ENCODE measurements at places on chromosomes 4 and X.
A peak's percentile ranks its signal among the peaks of the same experiment; 100 is the strongest.

DNA sequence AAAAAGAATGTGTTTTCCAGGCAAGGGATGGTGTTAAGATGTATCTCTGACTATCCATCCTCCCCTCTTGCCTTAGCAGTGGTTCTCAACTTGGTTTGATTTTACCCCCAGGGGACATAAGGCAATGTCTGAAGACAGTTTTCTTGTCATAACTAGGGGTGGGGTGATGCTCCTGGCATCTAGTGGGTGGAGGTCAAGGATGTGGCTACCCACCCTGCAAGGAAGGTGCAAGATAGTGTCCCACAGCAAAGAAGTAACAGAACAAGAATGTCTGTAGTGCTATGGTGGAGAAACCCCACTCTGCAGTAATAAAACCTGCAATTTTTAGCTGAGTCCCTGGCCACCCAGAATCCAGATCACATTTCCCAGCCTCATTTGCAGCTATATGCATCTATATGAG is 81.2 kb upstream of the TBL1X start:
- ATAC-seq = no peak

DNA sequence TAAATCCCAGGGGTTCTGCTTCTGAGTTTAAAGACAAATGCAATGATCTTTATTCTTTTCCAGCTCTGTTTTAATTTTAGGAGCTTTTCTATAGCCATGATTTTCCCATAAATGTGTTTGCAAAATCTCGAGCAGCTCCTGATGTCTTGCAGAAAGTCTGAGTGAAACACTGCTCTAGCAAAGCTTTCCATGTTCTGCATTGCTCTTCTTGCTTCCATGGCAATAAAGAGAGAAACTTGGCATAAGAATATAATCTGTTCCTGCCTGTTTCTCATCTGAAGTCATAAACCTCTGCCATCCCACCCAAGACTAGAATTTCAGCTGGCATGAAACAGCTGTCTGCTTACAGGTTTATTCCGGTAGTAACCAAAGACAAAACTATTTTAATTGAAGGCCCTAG is 254.5 kb downstream of the SPRY1 start:
- no peak for ATAC-seq

- ATAC-seq = peak; percentile 96
Measured at GRCh38 chrX:86047174-86047935, at the start of gene CHM. Gene CHM (minus strand): TSS chrX:86047558. CDS start chrX:86047532, 26 bp downstream.

GRCh38 chr4:184309241-184310170 is 91.8 kb upstream of the ENPP6 start:
- no peak for ATAC-seq

- ATAC-seq = no peak
Measured at GRCh38 chr4:138488533-138488932, 246.4 kb upstream of the SLC7A11 start.

DNA sequence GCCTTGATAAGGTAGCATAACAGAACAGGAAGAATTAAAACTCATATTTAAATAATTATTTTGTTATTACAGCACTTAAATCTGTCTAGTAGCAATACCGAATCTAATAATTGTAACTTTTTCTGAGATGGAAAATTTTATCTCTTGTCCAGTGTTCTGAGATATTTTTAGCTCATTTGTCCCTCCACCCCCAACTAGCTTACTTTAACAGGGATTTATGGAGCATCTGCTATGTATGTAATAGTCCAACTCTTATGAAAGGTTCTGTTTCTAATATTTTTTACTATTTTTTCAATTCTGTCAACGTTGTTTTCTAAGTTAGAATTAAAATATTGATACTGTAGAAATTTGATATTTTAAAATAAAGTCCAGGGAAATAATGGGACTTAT is 38.2 kb upstream of the NUDT6 start:
- no peak for ATAC-seq

DNA sequence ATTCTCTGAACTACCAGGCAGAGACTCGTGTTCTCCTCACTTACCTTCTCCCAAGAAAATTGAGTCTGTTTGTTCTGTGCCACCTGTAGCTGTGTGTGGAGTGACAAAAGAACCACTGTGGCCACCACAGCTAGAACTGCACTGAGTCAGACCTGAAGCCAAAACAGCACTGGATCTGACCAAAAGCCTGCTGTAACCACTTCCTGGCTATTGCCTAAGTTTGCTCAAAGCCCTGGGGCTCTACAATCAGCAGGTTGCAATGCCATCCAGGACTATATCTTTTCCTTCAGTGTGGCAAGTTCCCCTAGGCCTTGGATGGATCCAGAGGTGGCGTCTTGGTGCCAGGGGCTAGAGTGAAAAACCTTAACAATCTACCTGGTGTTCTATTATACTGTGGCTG is 449.1 kb downstream of the FAM133A start:
- no peak for ATAC-seq

- no peak for ATAC-seq
Measured at GRCh38 chr4:23022032-23022431, 329.3 kb downstream of the GBA3 start.

- peak; percentile 85 for ATAC-seq
Measured at GRCh38 chrX:69538321-69538876, 34.3 kb downstream of the NALF2 start.

DNA sequence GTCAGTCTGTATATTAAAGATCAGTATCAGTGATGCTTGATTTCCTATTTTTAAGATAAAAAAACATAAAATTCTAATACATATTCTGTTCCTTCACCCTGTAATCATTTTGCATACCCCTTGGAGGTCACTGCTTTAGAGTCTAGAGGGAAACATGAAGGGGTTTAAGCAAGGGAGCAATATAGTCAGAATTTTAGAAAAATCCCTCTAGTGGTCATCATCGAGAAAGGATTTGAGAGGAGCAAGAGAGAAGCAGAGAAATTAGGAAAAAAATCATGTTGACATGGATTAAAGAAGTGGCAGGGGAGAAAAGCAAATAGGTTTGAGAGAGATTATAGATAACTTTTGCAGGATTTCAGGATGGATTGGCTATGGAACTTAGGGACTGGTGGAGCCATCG is 11.1 kb downstream of the APEX2 start:
- ATAC-seq = no peak

GRCh38 chrX:130555341-130555740 is 153.6 kb downstream of the RBMX2 start:
- no peak for ATAC-seq

DNA sequence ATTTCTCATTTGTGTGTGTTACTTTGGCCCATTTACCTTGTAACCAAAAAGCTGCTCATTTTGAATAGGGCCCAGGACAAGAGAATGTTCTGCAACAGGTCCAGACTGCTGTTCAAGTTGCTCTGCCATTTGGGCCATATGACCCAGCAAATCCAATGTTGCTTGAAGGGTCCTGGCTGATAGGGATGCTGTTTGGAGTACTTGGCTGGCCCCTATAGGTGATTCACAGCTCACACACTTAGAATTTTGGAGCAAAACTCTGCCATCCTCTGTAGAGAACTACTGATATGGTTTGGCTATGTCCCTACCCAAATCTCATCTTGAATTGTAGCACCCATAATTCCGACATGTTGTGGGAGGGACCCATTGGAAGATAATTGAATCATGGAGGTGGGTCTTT is 131.5 kb downstream of the AASDH start:
- ATAC-seq = no peak

DNA sequence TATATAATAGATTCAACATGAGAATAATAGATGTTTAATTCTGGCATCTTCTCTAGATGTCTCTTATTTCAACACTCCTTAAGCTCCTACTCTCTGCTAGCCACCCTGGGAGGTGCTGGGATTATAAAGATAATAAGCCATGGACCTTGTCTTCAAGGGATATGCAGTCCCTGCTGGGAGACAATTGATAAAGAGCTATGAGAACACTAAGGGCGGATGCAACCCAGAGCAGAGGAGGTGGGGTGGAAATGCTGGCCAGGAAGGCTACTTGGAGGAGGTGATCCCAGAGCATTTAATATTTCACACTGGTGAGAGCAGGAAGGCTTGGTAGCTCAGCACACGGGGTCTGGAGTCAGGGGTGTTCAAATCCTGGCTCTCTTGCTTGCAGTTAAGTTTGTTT is 18.3 kb upstream of the PGRMC2 start:
- no peak for ATAC-seq

GRCh38 chrX:5681159-5681558 is 547.5 kb downstream of the NLGN4X start:
- no peak for ATAC-seq

GRCh38 chr4:76036855-76037254 is 985 bp upstream of the CXCL11 start:
- ATAC-seq = no peak

DNA sequence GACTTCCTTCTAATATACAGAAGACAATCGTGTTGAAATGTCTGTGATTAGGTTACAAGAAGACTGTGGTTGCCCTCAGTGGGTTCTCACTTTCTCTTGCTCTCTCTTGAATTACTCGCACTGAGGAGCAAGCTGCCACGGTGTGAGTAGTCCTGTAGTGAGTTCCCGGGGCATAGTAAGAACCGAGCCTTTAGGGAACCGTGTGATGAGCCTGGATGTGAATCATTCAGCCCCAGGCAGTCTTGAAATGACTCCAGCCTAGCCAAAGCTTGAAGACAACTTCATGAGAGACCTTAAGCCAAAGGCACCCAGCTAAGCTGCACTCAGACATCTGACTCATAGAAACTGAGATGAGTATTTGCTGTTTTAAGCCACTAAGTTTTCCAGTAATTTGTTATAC is 292.7 kb downstream of the SPOCK3 start:
- no peak for ATAC-seq

DNA sequence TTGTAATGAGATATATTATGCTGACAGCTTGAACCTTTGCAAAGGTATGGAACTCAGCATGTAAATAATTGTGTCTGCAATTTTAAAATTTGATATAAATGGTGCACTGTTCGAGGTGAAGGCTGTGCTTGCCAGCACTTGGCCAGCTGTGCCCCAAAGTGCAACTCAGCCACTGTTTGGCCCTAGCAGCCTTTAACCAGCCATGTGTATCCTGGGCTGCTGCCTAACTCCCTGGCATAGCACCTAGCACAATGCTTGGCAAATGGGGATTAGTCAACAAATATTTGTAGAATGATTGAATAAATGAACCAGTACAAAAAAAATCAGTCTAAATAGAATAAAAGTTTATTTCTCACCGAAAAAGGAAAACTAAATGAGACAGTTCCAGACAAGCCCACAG is 83.8 kb upstream of the ZIC3 start:
- no peak for ATAC-seq

DNA sequence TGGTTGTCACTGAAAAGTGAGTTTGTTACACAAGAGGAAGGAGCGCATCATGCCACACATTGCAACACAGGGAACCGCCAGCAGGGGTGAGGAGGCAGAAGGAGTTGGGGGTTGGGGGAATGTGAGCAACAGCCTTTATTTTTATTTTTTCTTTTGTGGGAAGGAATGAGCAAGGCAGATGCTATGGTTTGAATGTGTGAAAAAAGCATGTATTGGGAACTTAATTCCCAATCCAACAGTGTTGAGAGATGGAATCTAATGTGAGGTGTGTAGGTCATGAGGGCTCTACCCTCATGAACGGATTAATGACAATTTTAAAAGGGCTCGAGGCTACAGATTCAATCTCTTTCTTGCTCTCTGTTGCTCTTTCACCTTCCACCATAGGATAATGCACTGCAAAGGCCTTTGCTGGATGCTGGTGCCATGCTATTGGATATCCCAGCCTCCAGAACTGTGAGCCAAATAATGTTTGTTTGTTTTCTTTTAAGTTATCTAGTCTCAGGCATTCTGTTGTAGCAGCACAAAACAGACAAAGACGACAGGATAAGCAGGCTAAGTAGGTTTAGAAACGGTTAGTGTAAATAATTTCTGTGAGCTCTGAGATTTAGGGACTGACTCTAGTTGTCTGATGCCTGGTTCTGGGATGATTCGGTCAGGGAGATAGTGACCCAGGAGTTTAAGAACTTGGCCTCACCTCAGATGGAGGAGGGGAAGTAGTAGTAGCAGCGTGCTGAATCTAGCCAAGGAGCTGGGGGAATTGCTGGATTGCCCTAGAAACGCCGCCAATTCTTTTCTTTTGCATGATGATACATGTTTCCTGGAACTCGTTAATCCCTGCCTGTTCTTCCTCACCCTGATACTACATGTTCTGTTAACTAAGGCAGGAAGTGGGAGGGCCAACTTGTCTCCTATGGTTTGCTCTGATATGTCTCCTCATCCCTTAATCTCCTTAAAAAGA is 156.6 kb upstream of the CTSO start:
- no peak for ATAC-seq

GRCh38 chrX:129361576-129361975 is 161.7 kb downstream of the SMARCA1 start:
- ATAC-seq = no peak

- ATAC-seq = no peak
Measured at GRCh38 chrX:118550792-118551191, 55.2 kb downstream of the DOCK11 start.

GRCh38 chrX:40300286-40300890 is 202.6 kb upstream of the BCOR start:
- peak; percentile 79 for ATAC-seq

- ATAC-seq = peak; percentile 83
Measured at GRCh38 chrX:14673764-14674163, 144.4 kb downstream of the GLRA2 start.

DNA sequence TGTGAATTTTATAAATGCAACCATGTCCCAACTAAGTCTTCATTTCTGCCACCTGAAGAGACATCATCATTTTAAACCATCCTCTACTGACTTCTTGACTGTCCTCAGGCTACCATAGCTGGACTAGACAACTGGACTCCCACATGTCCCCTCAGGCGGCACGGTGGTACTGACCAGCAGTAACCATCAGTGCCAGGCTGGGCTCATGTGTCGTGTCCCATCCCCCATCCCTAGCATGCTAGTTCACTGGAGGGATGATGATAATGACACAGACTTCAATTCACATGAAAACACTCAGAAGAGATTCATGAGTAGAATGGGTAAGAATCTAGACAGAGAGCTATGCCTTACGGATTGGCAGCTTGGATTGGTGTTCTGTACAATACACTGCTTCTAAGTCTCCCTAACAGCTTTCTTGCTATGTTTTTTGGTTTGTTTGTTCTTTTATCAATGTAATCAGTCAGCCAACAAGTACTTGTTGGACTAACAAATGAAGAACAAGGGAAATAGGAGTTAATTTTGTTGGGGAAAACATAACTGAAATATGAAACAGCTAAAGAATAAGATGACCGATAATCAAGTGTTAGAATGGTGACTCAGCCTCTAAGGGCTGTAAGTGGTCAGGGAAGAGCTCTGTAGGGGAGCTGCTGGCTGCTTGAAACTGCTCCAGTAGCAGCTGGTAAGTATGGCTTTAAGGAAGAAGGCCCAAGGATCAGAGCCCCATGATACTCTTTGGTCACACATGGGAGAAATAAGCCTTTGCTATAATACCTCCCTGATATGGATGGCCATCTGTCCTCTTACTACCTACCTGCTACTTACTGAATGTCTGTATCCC is 10.3 kb downstream of the ZDHHC9 start:
- ATAC-seq = no peak

DNA sequence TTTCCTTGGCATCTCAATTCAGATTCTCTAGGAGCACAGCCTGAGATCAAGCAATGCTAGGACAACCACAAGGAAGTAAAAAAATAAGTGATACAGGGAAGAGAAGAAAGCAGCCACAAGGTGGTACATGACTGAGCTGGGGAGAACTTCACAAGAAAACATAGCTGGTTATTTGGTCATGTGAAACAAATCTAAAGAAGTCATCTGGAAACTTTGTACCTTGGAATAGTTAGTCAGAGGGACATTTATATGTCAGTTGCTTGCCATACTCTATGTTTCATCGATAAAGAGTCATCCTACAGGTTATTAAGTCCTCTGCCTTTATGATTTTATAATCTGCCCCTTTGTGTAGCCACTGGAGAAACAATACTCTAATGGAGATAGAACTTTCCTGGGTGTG is 575.1 kb downstream of the IL15 start:
- ATAC-seq = peak; percentile 53

- no peak for ATAC-seq
Measured at GRCh38 chr4:150167054-150167453, 88.8 kb downstream of the DCLK2 start.

- ATAC-seq = no peak
Measured at GRCh38 chr4:184102927-184103326, 114.7 kb downstream of the ENPP6 start.

Measured in activated CD4-positive, CD25-positive, alpha-beta regulatory T cell treated with anti-CD3 and anti-CD28 coated beads, Interleukin-2, amount 50 U/mL, for 24 hours (primary cell).